Thymus (tissue), 14 donors: ENCODE measurements at places on chromosomes 1 and 21. TPM values are rescaled to one million over a fixed set of nuclear protein-coding genes. Genes with fewer than 3 reads are reported as not detected.
A peak's percentile ranks its signal among the peaks of the same experiment; 100 is the strongest.

GRCh38 chr21:46663754-46664153 is 28.3 kb downstream of the PRMT2 start:
- DNase-seq = no peak

GRCh38 chr21:38505654-38506523 is 7.6 kb upstream of the ERG start:
- peak; percentile 85 for DNase-seq

DNA sequence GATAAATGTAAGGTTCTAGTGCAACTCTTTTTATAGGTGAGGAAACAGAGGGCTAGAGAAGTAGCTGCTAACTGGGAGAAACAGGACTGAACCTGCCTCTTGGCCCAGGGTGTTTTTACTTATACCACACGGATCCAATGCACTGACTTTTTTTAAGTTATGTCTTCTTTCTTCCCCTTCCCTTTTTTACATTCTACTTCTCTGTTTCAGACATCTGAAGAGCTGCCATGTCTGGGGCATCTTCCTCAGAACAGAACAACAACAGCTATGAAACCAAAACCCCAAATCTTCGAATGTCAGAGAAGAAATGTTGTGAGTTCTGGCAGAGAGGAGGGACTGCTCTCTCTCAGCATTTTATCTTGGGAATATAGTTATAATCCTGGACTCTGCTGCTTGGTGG is 1.4 kb downstream of the PFKFB2 start:
- no peak for DNase-seq

- no peak for DNase-seq
These were observed 98.3 kb downstream of the PIGK start for GRCh38 chr1:77120950-77121349.

DNA sequence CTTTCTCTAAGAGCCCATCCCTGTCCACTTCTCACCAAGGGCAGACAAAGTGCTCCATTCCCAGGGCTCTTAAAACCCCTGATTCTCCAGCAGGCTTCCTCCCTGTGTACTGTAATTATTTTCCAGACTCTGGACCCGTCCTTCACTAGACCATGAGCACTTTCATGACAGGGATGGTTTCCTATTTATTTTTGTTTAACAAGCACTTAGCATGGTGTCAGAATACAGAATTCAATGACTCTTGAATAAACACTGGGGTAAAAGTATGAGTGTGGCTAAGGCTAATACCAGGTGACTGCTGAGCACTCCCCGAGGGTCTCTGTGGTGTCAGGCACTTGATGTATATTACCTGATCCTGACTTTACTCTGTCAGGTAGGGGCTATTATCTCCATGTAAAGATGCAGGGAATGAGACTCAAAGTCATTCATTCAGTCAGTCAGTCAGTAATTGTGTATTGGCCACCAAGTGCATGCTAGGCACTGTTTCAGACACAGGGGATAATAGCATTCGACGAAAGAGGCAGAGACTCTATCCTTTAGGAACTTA is 47.2 kb downstream of the C1orf21 start:
- DNase-seq = no peak

- DNase-seq = no peak
These were observed 12.9 kb upstream of the FNBP1L start for GRCh38 chr1:93434987-93435386.

DNA sequence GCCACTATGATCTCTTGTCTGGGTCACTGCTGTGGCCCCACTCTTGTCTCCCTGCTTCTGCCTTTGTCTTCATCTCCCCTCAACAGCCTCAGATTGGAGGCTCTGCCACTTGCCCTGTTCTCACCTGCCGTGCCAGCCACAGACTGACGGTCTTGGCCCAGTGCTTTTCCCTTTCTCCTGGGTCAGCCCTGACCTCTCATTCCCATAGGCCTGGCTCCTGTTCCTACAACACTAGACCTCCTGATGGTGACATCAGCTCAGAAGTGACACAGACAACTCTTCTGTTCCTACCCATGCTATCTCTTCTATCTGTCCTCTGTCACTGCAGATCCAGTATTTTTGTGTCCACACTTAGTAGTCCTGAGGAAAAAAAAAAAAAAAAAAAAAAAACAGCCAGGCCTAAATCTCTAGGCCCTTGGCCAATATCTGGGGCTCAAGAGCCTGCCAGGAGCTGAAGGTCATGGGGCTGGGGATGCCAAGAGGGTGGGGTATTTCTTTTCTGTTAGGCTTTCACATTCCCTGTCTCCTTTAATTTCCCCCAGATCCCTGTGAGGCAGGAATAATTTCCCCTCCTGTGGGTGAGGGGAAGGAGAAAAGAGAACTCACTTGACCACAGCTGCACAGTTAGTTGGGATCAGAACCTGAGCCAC is 42.0 kb upstream of the FOXO6 start:
- DNase-seq = no peak

Gene CD53
- 166 TPM for total RNA-seq

Gene SPRR4
- total RNA-seq = not detected

Gene FGR
- total RNA-seq = 8.4 TPM

Gene OR2L5
- total RNA-seq = 0.05 TPM

Gene ZNF697
- 1.3 TPM for total RNA-seq
